ENCODE measurements at places on chromosomes 5 and 9.

- no peak for DNase-seq
These were observed 8.9 kb upstream of the PTAR1 start for GRCh38 chr9:69768716-69769115.

GRCh38 chr5:79295029-79295428 is 59.1 kb downstream of the JMY start:
- DNase-seq = no peak

- DNase-seq = no peak
These were observed 91.6 kb downstream of the ZSWIM6 start for GRCh38 chr5:61423487-61424145.

- DNase-seq = no peak
These were observed 35.1 kb downstream of the SKIC3 start for GRCh38 chr5:95519681-95520080.

GRCh38 chr5:79055017-79055416 is 14.5 kb downstream of the DMGDH start:
- DNase-seq = no peak

GRCh38 chr5:57862471-57862911 is 379.9 kb upstream of the ACTBL2 start:
- peak; percentile 1 for DNase-seq

Measured in SHP77 (cell line).